T-helper 9 cell (primary cell): ENCODE measurements at places on chromosomes 2 and 18.

DNA sequence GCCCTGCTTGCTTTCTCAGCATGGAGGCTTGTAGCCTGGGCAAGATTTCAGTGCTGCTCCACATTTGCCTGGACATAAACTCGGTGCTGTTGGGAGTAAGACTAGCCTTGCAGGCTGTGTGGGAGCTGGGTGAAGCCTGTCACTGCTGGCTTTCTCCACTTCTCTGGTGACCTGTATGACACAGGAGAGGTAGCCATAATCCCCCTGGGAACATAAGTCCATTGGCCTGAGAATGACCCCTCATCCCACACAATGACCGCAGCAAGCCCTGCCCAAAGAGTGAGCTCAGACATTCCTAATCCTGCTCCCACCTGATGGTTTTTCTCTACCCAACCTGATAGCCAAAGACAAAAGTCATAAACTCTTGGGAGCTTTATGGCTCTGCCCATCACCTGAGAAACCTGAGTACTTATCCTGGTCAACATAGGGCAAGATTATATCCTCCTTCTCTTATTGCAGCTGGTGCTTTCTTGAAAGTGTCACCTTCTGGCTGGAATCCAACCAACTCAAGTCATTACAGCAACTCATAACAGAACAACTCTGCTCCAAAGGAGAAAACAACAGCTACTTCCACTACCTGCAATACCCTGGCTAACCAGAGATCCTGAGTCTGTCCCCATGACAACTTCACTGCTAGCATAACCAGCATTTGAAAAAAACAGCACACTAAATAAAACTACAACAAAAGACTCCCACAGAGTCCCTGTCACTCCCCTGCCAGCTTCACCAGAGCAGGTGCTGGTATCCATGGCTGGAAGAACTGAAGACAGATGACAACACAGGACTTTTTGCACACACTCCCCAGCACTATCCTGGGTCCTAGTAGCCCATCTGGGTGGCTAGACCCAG, 834.4 kb upstream of the DDX18 start:
- no peak for DNase-seq

- no peak for DNase-seq
Measured at GRCh38 chr2:3041246-3041645, 336.4 kb downstream of the EIPR1 start.

GRCh38 chr2:174773215-174773614, 8.9 kb upstream of the CHRNA1 start:
- DNase-seq = no peak

DNA sequence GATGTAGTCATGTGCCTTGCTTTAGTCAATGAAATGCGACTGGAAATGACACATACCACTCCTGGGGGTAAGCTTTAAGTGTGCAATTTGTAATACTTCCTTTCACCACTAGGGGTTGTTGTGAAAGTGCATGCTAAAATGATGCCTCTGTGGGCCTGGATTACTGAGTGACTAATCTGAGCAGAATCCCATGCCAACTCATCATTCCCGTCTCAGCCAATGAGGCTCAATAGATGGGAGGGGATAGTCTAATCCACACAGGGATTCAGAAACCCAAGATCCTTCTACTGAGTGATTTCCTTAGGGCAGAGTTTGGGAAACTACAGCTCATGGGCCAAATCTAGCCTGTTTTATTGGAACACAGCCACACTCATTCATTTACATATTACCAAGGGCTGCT, 54.0 kb downstream of the HRH4 start:
- DNase-seq = no peak

DNA sequence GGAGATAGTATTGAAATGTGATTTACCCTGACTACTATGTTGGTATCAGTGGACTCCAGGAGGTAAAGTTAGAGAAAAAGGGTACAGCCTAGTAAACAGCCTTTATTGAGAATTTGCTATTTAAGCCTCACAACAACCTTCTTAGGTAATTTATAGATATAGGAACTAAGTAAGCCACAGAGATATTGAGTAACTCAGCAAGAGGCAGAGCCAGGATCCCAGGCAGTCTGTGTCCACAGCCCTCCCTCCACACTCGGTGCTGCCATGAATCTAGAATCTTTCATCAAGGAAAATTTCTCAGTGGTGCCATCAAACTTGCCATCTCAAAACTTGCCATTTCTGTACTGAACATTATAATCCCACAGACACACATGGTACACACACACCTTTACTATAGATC, 170.9 kb downstream of the CAPN13 start:
- DNase-seq = no peak

DNA sequence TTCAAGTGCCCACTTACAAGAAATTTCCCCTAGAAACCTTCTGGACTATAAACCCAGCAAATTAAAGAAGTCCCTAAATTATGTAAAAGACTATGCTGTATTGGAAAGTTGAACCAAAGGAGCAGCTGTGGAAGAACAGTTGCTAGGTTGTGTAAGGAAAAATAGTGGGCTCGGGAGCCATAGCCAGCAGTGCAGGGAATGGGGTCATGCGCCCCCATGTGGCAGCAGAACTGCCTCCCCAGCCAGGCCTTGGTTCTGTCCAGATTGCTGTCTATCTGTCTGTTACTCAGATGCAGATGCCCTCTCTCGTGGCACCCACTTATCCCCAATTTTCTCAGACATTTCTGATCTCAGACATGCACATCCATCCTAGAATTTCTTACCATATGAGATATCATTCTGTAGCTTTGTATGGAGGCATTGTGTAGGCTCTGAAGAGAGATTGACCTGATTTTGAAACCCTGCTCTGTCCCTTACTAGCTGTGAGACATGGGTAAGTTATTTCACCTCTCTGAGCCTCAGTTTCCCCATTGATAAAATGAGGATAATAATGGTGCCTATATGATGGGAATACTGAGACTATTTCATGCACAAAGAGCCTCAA, 258.3 kb downstream of the SS18 start:
- DNase-seq = no peak

DNA sequence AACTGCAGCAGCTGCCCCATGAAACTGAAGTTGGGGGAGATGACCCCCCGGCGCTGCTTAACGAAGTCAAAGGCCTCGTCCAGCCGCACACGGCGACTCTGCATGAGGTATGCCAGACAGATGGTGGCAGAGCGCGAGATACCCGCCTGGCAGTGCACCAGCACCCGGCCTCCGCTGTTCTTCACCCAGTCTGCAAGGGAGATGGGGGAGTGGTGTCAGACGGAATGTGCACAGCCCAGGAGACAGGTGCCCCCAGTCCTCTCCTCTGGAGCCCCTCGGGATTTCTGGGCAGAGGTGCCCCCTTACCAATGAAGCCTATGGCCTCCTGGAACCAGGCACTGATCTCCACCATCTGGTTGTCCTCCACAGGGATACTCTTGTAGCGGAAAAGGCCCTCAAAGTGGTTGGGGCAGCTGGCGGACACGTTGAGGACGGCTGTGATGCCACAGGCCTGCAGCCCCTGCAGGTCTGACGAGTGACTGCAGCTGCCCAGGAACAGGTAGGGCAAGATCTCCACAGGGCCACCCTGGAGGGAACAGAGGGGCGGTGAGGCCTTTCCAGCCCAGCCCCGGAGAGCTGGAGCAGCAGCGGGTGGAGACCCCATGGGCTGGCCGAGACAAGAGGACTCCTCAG, 1.3 kb downstream of the DUSP2 start:
- no peak for DNase-seq

DNA sequence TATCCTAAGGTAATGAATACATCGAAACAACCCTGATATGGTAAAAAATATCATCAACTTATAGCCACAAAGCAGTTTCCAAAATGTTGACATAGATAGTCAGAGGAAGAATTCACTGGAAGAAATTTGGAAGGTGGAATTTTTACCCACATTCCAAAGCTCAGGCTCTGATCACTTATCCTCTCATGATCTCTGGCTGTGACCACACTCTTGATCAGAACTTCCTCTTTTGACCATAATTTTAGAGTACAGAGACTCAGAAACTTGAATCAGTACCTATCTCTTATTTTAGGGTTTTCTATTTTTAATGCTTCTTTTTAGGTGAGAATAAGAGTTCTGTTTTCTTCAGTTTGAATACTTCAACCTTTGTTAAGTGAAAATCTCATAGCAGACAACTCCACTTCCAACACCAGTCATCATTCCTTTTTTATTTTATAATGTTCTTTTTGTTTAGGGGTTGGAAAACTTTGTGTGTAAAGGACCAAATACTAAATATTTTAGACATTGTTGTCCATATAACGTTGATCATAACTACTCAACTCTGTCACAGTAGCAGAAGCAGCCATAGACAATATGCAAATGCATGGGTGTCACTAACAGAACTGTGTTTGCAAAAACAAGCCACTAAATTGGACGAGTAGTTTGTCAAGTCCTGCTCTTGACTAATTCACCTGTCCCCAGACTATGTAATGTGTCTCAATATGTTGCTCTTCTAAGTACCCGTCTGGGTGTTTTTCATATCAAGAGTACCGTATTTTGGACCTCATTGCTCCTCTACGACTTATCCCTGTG, 891.6 kb upstream of the CRIM1 start:
- no peak for DNase-seq

- DNase-seq = no peak
Measured at GRCh38 chr2:9741110-9741509, 102.2 kb upstream of the TAF1B start.

- no peak for DNase-seq
Measured at GRCh38 chr18:2306606-2307005, 264.7 kb downstream of the METTL4 start.

GRCh38 chr2:237026981-237027711, 58.5 kb upstream of the COPS8 start:
- DNase-seq = peak; percentile 34

DNA sequence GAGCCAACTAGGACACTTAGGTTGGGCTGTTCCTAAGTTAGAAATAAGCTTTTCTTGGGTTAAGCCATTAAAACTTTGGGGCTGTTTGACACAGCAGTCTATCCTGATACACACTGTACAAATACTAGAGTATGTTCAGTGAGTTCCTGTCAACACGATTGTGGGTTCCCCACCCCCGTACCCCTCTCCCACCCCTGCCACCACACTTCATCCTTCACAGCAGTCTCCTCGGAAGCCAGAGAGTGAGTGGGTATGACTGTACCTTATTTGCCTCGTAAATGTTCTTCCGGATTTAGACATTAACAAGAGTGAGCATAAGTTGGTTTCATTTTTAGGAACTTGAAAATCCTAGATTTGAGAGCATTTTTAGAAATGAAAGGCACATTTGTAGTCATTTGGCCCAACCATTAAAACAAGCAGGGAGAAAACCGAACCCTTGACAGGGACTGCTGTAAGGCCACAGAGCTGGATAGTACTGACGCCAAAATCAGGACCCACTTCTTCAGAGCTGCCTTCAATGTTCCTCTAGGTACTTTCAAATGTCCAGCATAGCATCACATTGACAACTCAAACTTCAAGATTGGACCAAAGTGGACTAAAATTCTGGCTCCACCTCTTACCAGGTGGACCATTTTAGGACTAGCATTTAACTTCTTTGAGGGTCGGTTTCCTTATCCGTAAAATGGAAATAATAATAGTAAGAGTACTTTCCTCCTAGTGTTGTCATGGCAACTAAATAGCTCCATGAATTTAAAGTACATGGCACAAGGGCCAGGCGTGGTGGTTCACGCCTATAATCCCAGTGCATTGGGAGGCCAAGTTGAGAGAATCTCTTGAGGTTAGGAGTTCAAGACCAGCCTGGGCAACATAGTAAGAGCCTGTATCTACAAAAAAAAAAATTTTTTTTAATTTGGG, 166.3 kb upstream of the SERTAD2 start:
- no peak for DNase-seq

GRCh38 chr2:85998071-85998991, 107.4 kb downstream of the POLR1A start:
- no peak for DNase-seq

GRCh38 chr2:110755491-110756078, 23.2 kb downstream of the ACOXL start:
- no peak for DNase-seq

DNA sequence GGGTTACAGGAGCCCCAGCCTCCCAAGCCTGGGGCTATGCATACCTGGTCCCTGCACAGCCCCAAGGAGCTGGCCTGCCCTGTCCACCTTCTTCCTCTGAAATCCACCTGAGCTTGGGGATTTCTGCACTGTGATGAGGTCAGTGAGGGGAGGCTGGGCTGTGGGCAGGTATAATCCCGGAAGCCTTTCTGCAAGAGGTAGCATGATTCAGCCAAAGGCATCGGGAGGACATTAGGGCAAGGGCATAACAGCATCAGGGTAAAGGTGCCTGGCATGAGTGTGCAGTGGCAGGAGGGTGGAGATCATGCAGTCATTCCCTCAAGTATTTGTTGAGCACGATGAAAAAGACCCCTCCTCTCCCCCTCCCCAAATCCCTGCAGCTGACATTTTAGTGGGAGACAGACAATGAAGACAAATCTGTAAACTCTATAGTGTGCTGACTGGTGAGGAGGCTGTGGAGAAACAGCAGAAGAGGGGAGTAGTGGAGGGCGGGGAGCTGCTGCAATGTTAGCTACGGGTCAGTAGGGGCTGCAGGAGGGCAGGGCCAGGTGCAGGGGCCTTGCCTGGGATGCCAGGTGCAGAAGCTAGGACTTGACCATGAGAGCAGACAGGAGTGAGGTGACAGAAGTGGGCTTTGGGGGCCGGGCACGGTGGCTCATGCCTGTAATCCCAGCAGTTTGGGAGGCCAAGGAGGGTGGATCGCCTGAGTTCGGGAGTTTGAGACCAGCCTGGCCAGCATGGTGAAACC, 18.7 kb downstream of the ZFP36L2 start:
- DNase-seq = no peak
